Left lung (tissue), 14 donors: ENCODE measurements at places on chromosomes 5 and 9. TPM values are rescaled to one million over a fixed set of nuclear protein-coding genes. Genes with fewer than 3 reads are reported as not detected.

ANKRD18A gene
- polyA plus RNA-seq: 2.2 TPM

RAB24 gene
- 39.7 TPM for polyA plus RNA-seq

CDC20B gene
- polyA plus RNA-seq: 7.5 TPM

PFN3 gene
- not detected for polyA plus RNA-seq

SURF4 gene
- 155 TPM for polyA plus RNA-seq

MSX2 gene
- polyA plus RNA-seq: 0.70 TPM

TRIP13 gene
- 14.8 TPM for polyA plus RNA-seq

CDHR2 gene
- polyA plus RNA-seq: 0.72 TPM

NR2F1-AS1 gene
- 66.3 TPM for polyA plus RNA-seq

PCDHB11 gene
- 3.2 TPM for polyA plus RNA-seq

IL3 gene
- polyA plus RNA-seq: not detected

TAF11L5 gene
- not detected for polyA plus RNA-seq

NEUROG1 gene
- not detected for polyA plus RNA-seq

CTSL gene
- polyA plus RNA-seq: 73.9 TPM

CER1 gene
- polyA plus RNA-seq: 0.22 TPM

INSL6 gene
- polyA plus RNA-seq: 0.30 TPM

OTP gene
- polyA plus RNA-seq: not detected

LOX gene
- 23.9 TPM for polyA plus RNA-seq

JMY gene
- polyA plus RNA-seq: 16.7 TPM

GBGT1 gene
- 5.7 TPM for polyA plus RNA-seq

ERBIN gene
- polyA plus RNA-seq: 87.2 TPM

PCDHA1 gene
- 0.14 TPM for polyA plus RNA-seq

SH3PXD2B gene
- 48.2 TPM for polyA plus RNA-seq

PLGRKT gene
- polyA plus RNA-seq: 20.5 TPM

CRHBP gene
- polyA plus RNA-seq: 0.25 TPM

OXCT1 gene
- polyA plus RNA-seq: 25.6 TPM
